GM23338 (cell line): ENCODE measurements at places on chromosomes 3 and 15.

GRCh38 chr3:138781012-138781470 is 53.7 kb downstream of the PIK3CB start:
- no peak for DNase-seq

DNA sequence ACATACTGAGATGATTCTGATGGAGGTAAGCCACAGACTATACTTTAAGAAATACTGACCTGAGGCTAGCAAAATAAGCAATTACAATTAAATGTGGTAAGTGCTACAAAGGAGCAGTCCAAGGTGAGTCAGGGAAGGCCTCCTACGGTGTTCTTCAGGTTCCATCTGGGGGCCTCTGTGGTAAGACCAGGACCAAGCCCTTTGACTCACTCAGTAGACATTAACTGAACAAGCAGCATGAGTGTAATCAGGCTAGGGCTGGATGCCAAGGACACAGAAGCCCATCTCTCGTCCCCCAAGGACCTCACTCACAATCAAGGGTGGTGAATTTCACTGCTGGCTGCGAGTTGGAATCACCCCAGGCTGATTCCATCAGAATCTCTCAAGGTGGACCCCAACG is 37.3 kb downstream of the DZIP1L start:
- no peak for DNase-seq

GRCh38 chr3:46102059-46102779 is 74.9 kb upstream of the XCR1 start:
- no peak for DNase-seq

- no peak for DNase-seq
Measured at GRCh38 chr3:168250415-168250861, 154.7 kb upstream of the GOLIM4 start.

GRCh38 chr3:121430664-121431215 is 115.0 kb downstream of the POLQ start:
- DNase-seq = no peak

- peak; percentile 90 for DNase-seq
Measured at GRCh38 chr3:11944052-11944673, 60.0 kb upstream of the SYN2 start.

DNA sequence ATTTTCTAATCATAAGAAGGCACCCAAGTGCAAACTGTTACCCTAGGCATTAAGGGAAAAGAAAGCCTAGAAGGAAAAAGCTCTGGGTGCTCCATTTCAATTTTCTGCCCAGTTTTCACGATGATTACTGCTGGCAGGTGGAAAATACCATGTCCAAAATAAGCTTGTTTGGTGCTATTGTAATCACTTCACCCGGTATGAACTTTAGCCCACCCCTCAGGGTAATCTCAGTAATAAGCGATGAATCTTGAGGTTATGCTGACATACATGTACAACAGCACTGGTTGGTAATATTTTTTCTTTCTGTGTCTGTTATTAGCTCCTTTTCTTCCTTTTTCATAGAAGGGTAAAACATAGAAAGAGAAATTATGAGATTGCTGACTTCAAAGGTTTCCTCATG is 88.6 kb upstream of the MEX3B start:
- DNase-seq = no peak

DNA sequence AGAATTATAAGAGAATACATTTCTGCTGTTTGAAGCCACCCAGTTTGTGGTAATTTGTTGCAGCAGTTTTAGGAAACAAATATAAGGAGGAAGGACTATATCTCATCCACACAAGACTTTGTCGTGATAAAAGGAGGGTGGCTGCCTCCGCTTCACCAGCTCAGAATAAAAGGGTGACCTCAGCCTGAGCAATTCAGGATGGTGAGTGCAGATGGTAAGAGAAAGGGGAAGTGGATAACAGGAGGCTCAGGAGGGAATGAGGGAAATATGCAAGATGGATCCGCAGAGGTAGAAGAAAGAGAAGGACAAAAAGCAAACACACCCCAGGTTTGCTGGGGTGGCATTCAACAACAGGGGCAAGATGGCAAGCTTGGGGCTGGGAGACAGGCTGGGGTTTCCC is 108.1 kb upstream of the TNFAIP8L3 start:
- DNase-seq = no peak

GRCh38 chr3:187662848-187663409 is 7.3 kb downstream of the SST start:
- no peak for DNase-seq

DNA sequence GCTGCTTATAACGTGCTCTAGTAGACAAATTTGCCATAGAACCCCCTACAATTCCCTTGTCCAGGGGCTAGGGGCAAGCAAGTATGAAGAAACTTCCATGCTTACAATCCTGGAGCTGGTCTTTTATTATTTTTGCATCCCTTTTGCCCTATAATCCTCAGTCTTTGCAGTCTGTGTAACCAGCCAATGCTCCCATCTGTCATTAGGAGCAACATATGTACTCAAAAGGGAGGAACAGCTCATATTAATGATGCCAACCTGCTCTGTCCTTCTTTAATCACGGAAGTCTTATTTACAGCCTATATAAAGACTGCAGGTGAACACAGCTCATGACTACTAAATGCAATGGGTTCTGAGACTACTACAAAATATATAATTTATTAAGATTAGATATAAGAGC is 263.3 kb downstream of the ZIC1 start:
- DNase-seq = no peak

DNA sequence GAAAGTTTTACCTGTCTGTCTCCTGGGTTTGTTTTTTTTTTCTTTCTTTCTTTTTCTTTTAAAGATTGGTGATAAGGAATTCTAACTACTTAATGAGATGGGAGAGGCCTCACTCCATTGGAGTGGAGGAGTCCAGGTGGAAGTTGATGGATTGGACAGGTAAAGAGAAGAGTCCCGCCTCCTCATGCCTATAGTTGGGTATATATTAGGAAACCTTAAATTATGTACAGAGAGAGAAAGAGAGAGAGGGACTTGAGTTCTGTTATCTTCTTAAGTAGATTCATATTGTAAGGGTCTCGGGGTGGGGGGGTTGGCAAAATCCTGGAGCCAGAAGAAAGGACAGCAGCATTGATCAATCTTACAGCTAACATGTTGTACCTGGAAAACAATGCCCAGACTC is 158.2 kb downstream of the TP63 start:
- DNase-seq = no peak

- DNase-seq = no peak
Measured at GRCh38 chr15:96267463-96267862, 63.0 kb upstream of the NR2F2 start.

GRCh38 chr3:185089751-185090150 is 63.1 kb downstream of the C3orf70 start:
- DNase-seq = no peak

- DNase-seq = no peak
Measured at GRCh38 chr15:83813682-83814081, 159.8 kb downstream of the ADAMTSL3 start.

- DNase-seq = no peak
Measured at GRCh38 chr3:192033246-192033645, 572.3 kb downstream of the PYDC2 start.

- DNase-seq = no peak
Measured at GRCh38 chr3:8914491-8914890, 48.8 kb downstream of the RAD18 start.

- no peak for DNase-seq
Measured at GRCh38 chr3:111051354-111051753, 20.3 kb upstream of the NECTIN3 start.

- peak; percentile 21 for DNase-seq
Measured at GRCh38 chr3:148466143-148466542, 231.6 kb upstream of the AGTR1 start.

- no peak for DNase-seq
Measured at GRCh38 chr15:58628206-58628947, 121.1 kb downstream of the ADAM10 start.

- no peak for DNase-seq
Measured at GRCh38 chr15:94666553-94666952, 435.2 kb downstream of the MCTP2 start.

GRCh38 chr3:112974894-112975293 is at the start of gene CD200R1:
CD200R1 (minus strand) TSS chr3:112975103; CDS start chr3:112974857, 246 bp downstream.
- DNase-seq = no peak

DNA sequence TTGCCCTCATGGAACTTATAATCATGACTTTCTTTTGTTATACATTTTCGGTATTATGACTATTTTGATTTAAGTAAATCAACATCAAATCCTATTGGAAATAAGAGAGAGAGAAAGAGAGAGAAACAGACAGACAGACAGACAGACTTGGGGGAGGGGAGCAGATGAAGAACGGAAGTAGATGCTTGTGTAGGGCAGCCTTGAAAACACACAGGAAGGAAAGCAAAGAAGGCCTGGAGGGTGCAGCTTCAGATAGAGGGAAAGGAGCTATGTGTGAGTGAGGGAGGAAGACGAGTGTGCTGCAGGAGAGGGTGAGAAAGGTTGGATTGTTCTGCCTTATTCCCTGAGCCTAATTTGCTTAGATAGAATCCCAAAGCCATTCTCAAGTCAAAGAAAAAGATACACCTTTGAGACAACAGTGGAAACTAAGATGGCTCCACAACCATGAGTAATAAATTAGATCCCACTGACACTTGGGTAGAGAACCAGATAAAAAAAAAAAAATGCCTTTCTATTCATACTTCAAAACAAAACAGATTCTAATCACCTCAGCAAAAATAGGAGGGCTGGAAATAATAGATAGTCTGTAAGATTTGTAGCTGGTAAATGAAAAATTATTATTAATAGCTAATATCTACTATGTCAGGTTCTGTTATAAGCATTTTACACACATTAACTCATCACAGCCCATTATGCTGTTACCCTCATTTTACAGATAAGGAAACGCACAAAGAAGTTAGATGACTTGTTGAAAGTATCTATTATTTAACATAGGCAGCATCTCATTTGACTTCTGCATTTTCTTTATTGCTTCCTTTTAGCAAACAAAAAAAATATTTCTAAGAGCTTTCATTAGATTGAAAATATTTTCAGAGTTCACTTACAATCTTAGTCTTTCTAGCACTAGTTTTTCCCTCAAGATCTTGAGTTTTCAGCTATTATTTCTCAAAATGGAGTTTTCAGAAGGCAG is 214.1 kb downstream of the TNIK start:
- no peak for DNase-seq

DNA sequence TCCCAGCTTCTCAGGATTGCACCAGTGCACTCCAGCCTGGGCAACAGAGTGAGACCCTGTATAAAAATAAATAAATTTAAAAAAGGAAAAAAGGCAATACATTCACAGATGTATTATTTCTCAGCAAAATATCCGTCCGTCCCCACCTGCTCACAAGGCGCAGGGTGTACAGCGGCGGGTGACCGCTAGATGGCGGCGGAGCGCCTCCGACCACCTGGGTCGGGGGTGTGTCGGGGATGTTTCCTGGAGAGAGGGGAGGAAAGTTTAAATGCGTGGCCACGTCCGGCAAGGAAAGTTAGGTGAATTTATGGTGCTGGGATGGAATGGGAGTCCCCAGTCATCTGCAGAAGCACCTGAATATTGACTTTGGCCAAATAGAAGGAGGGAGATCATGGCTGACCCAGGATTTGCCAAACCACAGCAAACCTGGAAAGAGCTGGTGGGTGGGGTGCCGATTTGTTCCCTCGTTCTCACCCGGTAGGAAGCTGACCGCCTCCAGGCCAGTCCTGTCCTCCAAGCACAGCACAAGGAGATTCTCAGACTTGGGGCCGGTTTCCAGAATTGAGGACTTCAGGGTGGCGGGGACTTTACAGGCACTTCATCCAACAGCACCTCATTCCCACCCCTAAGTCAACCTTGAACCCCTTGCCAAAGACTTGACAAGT is 88.3 kb downstream of the TMEM266 start:
- DNase-seq = peak; percentile 76

- DNase-seq = no peak
Measured at GRCh38 chr3:57091521-57092273, 31.2 kb downstream of the SPATA12 start.

- DNase-seq = no peak
Measured at GRCh38 chr3:66703501-66703900, 202.7 kb upstream of the LRIG1 start.

GRCh38 chr15:93452537-93453211 is 363.7 kb upstream of the RGMA start:
- no peak for DNase-seq

- peak; percentile 22 for DNase-seq
Measured at GRCh38 chr3:45677033-45677446, 12.2 kb upstream of the SACM1L start.

DNA sequence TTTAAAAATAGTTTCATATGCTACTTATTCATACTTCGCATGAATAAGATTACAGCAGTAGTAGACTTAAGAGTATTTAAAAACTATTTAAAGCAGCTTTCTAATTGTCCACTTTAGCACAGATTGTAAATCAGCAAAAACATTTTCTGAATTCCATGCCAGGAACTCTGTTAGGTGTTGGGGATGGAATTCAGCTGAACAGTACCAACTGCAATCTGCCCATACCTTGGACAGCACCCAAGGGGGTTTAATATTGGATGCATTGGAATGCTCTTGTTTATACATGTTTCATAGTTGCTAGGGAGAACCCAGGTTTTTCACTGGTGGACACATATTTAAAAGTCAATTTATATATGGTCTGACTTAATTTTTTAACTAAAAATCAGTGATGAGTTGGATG is 74.8 kb downstream of the PPM1L start:
- DNase-seq = no peak

DNA sequence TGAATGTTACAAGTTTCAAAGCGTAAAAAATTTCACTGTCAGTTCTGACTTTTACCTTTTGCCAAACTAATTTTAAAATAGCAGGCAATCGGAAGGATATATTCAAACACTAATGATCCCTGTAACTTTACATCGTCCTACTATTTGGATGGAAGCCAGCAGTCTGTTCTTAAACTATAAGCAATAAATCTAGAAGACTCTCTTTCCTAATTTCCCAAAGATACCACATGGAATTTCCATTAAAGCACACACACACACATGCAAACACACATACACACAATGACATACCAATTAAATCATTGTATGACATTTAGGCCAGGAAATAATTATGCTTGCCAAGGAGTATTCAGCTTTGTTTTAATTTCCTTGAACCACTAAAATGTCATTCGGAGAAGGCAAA is 32.0 kb downstream of the IL17RD start:
- no peak for DNase-seq

- DNase-seq = no peak
Measured at GRCh38 chr15:31034152-31034551, 42.7 kb upstream of the MTMR10 start.

DNA sequence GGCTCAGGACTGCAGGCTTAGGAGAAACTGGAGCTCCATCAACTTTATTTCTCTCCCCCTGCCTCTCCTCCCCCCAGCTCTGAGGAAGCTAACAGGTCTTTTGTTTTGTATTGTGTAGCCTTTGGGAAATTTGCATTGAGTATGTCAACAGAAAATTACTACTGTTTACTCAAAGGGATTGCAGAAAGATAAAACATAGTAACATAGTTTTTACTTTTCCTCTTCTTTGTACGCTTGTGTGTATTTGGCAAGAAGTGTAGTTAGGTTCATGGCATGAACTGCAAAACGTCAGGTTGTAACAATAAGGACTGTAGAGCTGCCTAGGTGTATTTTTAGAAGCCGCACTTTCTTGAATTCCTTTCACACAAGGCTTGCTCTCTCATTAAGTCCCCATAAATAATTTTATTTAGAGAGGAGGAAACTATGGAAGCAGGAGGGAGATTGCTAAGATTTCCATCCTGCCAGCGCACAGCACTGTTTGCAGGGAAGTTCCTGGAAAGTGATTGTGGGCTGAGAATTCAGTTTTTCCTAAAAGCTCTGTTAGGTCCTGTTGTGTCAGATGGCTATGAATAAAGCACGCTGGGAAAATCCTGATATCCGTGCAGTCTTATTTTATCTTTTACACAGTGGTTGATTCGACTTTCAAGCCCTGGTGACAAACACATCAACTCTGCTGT is 21.1 kb upstream of the SATB1 start:
- DNase-seq = peak; percentile 52

- DNase-seq = no peak
Measured at GRCh38 chr15:27091270-27091940, 120.4 kb downstream of the GABRG3 start.

GRCh38 chr15:68341760-68342725 is 64.5 kb downstream of the FEM1B start:
- DNase-seq = no peak
